ENCODE measurements at places on chromosomes 1 and 21.

- no peak for DNase-seq
These were observed 193.8 kb downstream of the HS2ST1 start for GRCh38 chr1:87108228-87108627.

DNA sequence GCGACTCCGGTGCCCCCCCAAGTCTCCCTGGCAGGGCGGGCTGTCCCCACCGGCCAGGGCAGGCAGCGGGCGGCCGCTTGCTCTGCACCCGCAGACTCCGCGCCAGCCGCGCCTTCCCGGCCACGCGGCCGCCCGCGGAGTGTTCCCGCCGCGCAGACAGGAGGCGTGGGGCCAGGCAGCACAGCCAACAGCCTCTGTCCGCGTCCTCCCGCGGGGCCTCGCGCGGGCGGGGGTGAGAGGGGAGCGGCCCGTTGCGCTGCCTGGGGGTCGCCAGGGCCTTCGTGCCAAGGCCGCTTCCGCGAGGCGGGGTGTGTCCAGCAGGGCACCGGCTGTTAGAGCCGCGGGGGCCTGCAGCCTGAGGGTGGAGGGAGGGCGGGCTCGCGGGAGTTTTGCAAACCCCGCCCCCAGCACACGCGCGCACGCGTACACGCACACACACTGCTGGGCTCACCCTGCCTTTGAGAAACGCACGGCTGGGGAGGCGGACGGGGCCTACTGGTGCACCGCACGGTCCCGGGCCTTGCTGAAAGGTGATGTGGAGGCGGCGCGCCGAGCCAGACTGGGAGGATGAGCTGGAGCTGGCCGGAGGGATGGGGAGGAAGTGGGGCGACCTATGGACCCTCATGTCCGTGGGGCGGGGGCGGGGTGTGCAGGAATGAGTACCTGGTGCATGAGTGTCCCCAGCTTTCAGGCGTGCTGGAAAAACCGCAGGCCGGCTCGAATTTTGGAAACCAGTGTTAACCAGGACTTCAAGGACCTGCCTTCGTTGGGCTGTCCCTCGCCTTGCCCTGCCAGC, 41.5 kb downstream of the KIAA1614 start:
- DNase-seq = peak; percentile 88

DNA sequence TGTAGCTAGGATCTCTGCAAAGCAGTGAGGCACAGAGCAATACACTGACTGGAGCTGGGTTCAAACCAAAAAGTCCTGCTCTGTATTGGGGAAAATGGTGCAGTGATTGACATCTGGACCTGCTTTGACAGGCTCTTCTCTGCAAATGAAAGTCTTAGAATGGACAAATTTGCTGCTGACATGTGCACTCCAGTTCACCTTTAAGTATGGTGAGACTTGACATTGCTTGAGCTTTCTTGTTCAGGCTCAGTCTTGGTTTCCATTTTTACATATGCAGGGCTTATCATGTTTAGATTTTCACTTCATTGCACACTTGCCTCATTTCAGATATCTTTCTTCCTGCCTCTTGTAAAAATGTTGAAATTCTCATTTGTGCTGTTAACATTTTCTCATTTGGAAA, 1655.0 kb downstream of the MRPL39 start:
- DNase-seq = no peak

GRCh38 chr1:8118031-8118451, 91.9 kb upstream of the ERRFI1 start:
- no peak for DNase-seq

DNA sequence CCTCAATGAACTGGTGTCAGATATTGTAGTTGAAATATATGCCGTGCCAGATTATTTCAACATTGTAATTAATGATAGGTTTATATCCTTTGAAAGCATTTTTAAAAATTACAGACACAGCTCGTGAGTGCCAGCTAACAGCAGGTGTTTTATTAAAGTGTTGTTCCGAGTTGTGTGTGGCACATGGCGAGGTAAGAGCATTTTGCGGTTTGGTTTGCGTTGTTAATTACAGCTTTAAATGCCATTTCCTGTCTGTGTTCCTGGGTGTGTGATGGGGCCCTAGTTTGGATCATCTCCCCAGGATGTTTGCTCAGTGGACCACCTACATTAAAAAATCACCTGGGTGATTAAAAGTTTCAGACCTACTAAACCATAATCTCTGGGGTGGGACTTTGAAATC, 97.4 kb downstream of the PRDM2 start:
- no peak for DNase-seq

GRCh38 chr1:101967871-101968270, 28.9 kb downstream of the OLFM3 start:
- no peak for DNase-seq

GRCh38 chr1:192703283-192704206, 67.6 kb downstream of the RGS13 start:
- DNase-seq = no peak

DNA sequence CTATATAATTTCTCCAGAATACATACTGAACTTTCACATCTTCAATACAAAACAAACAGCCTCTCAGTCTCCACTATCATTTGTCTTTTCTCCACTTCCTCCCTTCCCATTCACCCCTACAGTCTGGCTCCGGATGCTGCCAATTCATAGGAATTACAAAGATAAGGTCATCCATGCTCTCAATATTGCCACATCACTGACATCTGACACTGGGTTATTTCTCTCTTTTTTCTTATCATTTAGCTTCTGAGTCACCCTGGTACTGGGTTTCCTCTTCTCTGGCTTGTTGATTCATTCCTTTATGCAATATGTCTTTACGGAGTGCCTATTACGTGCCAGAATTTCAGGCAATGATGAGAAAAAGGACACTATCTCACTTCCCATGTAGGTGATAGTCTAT, 3.1 kb upstream of the SH3BP5L start:
- no peak for DNase-seq

- DNase-seq = no peak
These were observed 181.0 kb downstream of the PTPRU start for GRCh38 chr1:29417147-29417858.

DNA sequence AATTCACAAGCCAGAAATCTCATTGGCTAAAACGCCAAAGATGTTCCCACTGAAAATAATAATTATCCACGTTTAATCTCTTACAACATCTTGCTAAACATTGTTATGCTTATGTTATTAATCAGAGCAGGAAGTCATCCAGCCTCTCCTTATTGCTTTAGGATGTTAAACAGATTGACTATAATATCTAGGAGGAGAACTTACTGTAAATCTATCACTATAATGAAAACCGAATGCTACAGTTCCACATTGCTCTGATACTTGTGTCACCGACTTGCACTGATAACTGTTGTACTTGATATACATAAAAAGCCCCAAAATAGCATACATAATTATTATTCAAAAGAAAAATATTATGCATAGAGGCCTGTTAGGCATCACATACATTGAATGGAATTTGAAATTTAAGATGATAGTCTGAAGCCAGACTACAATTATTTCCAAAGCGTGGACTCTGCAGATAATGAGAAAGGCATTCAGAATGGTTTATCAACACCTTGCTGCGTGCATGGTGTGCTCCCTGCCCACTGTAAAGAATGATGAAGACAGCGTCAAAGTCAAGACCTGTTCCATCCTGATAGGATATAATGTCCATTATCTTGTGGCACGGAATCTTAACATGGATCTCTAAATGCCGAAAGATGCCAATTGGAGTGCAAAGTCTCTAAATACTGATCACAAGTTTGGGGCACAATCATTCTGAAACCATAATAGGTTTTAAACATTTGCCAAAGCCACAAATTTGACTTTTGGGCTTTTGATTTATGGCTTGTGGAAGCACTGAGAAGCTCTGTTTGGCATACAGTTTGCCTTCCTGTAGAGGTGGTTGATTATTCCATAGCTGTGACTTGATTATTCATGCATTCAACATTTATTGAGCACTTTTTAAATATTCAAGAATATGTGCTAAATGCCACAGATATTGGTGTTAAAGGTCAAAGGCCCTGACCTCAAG, 71.3 kb downstream of the CRB1 start:
- no peak for DNase-seq

Data from activated effector memory CD4-positive, alpha-beta T cell treated with anti-CD3 and anti-CD28 coated beads, Interleukin-2, amount 50 U/mL, for 16 hours (primary cell).